Muscle of arm (tissue), 14 donors: ENCODE measurements at places on chromosomes 16 and 17.

DNA sequence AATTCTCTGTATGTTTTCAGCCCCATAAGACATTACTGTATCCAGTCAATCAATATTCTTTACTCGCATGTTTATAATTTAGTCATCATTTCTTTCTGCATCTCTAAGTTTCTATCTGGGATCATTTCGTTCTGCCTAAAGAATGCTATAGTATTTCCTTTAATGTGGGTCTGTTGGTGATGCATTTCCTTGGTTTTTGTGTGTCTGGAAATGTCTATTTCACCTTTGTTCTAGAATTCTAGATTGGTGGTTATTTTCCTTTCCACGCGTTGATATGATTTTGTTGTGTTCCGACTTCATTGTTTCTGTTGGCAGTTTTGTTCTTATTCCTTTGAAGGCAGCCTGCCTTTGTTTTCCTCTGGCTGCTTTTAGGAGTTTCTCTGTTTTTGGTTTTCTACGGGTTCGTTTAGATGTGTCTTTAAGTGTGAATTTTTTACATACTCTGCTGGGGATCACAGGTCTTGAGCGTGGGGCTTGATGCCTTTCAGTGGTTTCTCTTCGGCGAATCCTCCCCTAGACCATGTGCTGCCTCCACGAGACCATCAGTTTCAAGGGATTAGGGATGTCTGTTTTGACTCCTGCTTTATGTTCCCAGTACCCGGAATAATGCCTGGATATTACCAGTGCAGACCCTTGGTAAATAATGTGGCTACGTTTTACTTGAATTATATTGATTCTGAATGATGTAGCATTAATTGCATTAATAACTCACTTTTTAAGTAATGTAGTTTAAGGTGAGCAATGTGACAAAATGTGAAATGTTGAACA lies 23.5 kb downstream of the POLR3E start:
- no peak for DNase-seq

DNA sequence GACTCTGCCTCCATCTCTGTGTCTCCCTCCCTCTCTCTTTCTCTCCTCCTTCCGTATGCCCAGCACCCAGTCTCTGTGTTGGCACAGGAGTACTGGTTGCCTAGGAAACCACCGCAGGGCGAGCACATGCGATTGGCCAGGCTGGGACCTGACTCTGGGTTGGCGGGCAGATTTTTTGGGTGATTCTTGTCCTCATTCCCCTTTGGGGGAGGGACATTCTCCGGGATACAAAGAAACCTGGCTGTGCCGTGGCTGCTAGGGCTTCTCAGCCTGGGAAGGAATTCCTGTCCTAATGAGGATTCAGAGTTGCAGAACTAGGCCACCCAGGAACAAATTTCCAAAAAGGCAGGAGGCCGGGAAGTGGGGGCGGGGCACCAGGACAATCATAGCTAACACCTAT lies 168.9 kb downstream of the SHISA9 start:
- DNase-seq = no peak

DNA sequence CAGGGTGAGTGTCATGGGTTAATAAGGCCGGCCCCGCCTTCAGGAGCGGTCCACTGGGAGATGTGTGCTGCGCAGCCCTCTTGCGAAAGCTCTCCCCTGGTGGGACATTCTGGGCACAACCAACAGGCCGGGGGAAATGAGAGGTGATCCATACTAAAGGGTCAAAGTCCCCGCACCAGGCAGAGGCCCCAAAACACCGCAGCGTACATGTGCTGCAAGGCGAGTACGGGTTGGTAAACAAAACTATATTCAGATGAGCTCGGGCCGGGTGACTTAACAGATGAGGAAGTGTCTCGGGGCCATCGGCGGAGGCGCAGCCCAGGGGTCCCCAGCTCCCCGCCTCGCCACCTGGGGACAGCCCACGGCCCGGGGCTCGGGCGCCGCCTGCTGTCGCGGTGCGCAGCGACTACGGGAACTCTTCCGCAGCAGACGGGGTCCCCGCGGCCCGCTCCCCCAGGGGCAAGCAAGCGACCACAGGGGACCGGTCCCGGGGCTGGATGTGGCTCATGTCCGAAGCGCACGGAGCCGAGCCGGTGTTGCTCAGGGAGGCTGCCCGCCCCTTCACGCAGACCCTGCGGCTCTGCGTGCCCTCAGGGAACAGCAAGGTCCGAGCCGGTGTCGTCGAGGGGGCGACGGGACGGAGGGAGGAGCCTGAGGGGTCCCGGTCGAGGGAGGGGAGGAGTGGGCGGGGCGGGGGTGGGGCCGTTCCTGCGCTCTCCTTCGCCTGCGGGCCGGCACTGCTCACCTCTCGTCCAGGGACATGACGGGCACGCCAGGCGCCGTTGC lies at the start of gene RAB37:
Gene RAB37, plus strand, starts transcription at position 744 of the 786 bp plus-strand sequence. Its CDS starts 17 bp downstream, at position 761.
- DNase-seq = no peak

GRCh38 chr16:81106826-81107503 lies 10.8 kb upstream of the GCSH start:
- no peak for DNase-seq

- no peak for DNase-seq
Measured at GRCh38 chr16:17949982-17950250, 386.6 kb downstream of the NPIPA8 start.

- DNase-seq = no peak
Measured at GRCh38 chr17:28916302-28916934, 13.5 kb upstream of the DHRS13 start.
